LHCN-M2 (cell line): ENCODE measurements at places on chromosomes 3 and 15. TPM values are rescaled to one million over a fixed set of nuclear protein-coding genes. Genes with fewer than 3 reads are reported as not detected.

The GPR160 gene
- 0.40 and 1.7 TPM in 2 replicates for total RNA-seq

The CPA3 gene
- total RNA-seq = 1.3 and 1.9 TPM in 2 replicates

The ANKRD63 gene
- not detected in 2 replicates for total RNA-seq

The RAB6B gene
- total RNA-seq = 0.32 and 0.69 TPM in 2 replicates

DNA sequence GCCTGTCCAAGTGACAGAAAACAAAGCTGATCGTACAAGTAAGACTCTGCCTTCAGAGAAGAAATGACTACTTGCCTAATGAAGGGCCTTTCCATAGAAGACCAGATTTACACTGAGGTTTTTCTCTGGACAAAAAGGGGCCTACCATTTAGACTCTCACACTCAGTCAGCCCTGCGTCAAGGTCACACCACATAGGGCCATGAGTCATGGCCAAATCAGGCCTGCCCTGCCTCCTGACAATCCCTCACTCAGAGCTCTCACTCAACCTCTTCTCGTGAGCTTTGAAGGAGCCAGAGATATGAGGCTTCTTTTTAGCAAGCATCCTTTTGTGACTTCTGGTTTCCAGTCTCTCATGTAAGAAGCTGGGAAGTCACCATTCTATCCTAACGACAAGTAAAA, 68.1 kb upstream of the NMNAT3 start:
- peak; percentile 51 for DNase-seq

- DNase-seq = no peak
Measured at GRCh38 chr15:60519218-60519617, 40.3 kb upstream of the ICE2 start.

DNA sequence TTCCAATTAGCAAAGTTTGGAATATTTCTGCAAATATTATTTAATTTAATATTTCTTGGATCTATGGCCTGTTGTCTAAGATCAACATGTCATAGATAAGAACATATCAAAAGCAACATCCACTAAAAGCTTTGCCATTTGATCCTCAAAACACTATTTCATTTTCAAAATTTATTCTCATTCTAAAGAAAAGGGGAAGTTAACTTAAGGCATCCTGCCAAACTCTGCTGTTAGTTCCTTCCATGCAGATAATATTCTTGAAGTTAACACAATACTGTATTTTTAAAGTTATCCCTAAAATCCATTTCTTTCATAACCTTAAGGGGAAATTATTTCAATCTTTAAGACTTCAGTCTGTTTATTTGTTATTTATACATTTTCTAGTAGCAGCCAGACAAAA, 28.2 kb upstream of the GBE1 start:
- no peak for DNase-seq

- peak; percentile 60 for DNase-seq
Measured at GRCh38 chr3:9809615-9810432, at the start of gene TTLL3. TSS of gene TTLL3 (plus strand) at chr3:9810262. CDS start at chr3:9810662, 400 bp downstream.

DNA sequence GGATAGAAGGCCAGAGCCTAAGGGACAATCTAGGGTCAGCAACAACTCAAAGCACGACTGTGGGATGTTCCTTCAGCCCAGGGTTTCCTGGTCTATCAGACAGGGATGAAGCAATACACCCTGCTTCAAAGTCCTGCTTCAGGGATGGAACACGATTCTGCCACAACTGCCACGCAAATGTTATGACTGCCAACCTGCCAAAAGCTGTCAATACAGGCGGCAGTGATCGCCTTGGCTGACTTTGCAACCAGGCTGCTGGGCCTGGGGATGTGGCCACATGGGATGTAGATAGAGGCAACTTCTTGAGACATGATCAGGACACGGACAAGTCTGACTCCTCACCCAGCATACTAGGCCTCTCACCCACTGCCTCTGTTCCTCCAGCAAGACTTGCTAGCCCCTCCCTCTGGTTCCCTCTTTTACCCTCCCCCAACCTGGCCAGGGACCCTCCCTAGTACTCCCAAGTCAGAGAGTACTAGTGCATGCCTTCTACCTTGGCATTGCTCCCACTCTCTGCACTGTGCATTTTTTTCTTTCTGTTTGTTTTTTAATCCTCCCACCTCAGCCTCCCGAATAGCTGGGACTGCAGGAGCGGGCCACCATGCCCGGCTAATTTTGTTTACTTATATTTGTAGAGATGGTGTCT, 7.6 kb downstream of the CCDC12 start:
- DNase-seq = no peak
